ENCODE measurements at places on chromosomes 5 and 9.

- no peak for DNase-seq
These were observed 68.3 kb downstream of the ADAMTS2 start for GRCh38 chr5:179276838-179277395.

DNA sequence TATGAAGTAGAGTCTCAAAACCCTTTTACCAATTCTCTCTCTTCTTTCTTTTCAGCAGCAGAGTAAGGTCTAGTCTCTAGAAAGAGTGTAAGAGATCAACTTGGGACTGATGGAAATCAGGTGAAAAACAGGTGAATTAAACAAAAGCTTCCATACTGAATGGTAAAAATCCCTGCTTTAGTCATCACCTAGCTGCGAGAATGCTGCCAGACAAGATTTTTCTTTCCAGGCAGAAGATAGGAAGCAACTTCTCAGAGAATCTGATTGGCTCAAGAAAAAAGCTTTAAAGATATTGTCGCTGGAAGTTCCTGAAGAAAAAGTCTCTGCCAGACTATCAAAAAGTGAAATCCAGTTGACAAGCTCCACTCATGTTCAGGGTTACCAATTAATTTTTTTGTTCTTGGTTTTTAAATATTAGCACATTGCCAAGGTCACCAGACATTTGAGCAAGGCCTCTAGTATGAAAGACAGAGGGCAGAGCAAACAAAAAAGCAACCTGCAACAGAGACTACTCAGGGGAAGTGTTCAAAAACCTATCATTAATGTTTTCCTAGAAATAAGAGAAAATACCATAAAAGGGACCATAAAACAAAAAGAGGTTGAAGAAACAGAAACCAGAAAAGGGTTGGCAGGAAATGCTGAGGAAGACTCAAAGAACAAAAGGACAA is 9.3 kb downstream of the CDO1 start:
- DNase-seq: no peak

DNA sequence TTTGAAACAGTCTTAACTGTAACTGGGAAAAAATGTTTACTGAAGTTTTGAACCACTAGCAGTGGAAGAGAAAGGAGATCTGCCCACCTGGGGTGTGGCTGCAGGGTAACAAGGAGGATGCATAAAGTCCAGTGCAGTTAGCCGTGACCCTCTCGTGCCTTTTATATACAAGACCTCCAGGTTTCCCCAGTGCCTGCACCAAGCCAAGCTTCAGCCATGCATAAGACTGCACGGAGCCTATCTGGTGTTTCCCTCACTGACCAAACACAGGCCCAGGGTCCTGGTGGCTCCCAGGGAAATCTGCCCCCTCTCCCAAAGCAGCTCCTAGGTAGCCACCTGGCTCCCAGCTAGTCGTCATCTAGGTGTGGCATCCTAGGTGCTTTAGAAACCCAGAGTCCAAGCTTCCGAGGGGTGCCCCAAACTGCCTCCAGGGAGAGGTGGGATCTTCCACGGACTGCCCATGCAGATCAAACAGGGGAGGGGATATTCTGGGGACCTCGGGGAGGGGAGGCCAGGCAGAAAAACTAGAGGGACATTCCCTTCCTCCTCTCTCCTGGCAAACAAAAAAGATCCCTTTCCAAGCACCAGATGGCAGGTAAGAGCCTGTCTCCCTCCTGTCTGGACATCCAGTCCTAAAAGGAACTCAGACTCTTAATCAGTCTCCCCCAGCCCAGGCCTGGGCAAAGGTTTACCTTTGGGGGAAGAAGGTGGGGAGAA is 2.7 kb downstream of the SHB start:
- no peak for DNase-seq

GRCh38 chr5:120808606-120809005 is 344.5 kb downstream of the PRR16 start:
- DNase-seq: no peak

DNA sequence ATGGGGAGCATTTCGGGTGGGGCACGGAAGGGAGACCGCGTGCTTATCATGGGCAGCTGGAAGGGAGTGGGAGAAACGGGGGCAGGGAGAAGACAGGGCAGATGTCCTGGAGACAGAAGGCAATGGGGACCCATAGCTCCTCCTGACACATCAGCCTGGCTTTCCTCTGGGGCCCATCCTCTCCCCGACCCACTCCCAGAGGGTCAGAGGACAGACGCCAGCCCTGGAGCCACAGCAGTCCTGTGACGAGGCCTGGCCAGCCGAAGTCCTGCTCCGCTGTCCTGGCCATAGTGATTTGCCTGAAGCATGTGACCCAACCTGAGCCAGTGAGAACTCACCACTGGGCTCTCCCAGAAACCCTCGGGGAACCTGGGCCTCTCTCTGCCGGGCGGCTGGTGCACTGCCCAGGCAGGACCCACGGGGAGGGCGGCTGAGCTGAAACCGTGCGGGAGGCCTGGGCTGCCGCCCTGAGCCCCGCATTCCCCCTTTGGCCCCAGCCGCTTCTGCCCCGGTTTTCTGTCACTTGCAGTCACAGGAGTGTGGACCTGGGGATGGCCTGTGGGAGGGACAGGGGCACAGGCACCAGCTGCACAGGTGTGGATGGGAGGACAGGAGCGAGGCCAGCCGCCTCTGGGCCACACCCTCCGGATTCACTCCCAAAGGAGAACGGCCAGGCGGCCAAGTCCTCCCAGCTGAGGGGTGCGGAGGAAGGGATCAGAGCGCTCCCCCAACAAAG is 19.8 kb downstream of the ADAMTS2 start:
- DNase-seq: no peak

- DNase-seq: no peak
These were observed 96.5 kb downstream of the SMIM23 start for GRCh38 chr5:171882118-171882517.

DNA sequence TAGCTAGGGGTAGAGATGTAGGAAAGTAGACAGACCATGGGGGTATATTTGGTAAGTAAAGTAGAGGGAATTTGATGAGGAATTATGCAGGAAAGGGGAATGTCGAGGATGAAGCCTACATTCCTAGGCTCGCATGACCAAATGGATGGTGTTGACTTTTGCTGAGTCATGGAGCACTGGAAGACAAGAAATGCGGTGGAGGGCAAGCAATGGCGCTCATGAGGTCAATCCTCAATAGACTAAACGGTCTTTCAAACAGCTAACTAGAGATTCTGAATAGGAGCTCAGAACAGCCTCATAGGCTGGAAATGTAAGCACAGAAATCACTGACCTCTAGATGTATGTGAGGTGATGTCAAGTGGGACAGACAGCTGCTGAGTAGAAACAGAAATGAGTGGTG is 50.7 kb upstream of the FST start:
- DNase-seq: no peak

- DNase-seq: no peak
These were observed 14.0 kb downstream of the OLFML2A start for GRCh38 chr9:124790801-124791505.

DNA sequence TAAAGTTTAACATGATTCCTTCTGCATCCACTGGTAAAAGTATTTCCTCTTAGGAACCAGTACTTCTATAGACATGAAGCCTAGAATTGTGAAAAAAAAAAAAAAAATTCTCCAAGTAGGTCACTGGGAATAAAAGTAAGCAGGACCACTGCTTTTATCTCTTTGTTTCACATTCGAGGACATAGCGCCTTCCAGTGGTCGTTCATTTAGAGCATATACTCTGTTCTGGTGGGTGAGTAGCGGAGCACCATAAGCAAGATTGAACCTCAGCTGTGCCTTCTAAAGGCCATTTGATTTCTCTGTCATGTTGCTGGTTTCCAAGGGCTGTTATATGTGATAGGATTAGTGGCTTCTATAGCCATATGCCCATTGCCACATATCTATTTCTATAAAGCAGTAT is 393.1 kb downstream of the TMEM232 start:
- DNase-seq: no peak

- no peak for DNase-seq
These were observed 23.7 kb upstream of the NPR3 start for GRCh38 chr5:32687499-32687831.

DNA sequence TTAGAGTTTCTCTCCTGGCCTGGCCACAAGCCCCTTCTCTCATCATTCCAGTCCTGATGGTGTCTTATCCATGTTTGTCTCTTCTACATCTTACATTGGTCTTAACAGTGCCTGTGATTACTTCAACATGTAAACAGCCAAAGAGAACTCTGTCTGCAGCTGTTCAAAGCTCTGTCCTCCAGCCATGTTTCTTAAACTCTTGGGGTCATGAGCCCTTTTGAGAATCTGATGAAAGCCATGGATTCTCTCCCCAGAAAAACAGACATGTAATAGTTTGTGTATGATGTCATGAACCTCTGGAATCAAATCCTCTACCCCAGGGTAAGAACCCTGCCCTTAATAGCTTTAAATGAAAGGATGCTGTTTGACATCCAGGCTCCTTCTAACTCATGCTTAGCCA is 30.1 kb downstream of the MAMDC2 start:
- DNase-seq: no peak

GRCh38 chr5:52073993-52074689 is 690.9 kb downstream of the ISL1 start:
- no peak for DNase-seq

DNA sequence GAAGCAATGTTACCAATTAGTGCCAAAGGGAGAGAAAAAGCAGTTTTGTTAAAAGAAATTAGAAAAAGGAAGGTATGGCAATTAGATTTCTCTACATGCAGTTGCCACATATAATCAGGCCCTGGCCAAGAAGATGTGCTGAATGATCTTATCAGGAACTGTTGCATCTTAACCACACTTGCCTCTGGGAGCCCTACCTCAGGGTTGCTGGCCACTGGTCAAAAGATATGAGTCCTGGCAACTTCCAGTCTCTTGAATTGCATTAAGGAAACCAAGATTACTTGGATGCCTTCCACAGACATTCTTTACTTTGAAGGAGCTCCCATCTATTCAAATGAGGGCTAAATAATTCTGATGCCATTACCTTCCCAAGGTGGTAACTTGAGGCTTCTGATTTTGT is 60.4 kb downstream of the TNC start:
- no peak for DNase-seq

- no peak for DNase-seq
These were observed 1064.4 kb upstream of the DMAC1 start for GRCh38 chr9:8863886-8864544.

DNA sequence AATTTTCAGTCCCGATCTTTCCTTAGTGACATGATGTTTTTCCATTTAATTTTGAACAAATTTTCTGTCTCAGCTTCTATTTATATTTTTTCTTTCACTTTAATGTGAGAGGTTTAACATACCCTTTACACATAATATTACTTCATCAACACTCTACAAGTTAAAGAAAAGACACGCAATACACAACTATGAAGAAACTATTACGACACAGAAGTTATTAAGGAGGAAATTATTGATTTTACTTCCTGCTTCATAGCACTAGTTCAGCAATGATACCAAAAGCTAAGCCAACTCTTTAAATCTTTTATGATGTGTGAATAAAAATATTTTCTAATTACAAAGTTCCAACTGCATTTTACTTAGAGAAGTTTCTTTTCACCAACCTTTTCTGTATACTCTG is 432.3 kb upstream of the DAB2 start:
- no peak for DNase-seq

GRCh38 chr5:170361116-170361515 is 28.1 kb downstream of the KCNMB1 start:
- DNase-seq: no peak

- DNase-seq: no peak
These were observed 355.4 kb upstream of the SLC24A2 start for GRCh38 chr9:20144197-20144596.

- no peak for DNase-seq
These were observed 112.5 kb downstream of the RICTOR start for GRCh38 chr5:38961691-38962090.

GRCh38 chr5:150816946-150817345 is 29.4 kb upstream of the IRGM start:
- no peak for DNase-seq

DNA sequence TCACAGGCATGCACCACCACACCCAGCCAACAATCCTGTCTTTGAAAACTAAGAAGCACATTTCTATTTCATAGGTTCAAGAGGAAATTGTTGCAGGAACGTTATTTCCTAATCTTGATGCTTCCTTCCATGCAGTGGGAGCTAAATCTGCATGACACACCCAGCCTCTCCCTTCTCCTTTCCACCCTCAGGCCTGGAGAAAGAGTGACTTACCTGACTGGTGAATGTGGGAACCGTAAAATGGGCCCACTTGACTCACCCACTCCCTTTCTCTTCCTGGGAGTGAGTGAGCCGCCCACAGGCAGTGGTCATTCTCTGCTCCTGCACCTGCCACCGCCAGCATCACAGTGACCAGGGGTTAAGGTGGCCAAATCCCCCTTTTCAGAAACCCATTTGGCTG is 78.2 kb downstream of the C9orf50 start:
- DNase-seq: no peak

DNA sequence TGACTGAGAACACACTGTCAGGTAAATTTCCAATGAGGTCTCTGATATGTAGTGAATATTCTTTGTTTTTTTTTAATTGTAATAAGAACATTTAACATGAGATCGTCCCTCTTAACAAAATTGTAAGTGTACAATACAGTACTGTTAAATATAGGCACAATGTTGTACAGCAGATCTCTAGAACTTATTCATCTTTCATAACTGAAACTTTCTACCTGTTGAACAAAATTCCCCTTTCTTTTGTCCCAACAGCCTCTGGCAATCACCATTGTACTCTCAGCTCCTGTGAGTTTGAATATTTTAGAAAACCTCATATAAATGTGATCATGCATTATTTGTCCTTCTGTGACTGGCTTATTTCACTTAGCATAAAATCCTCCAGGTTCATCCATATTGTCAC is 10.6 kb upstream of the PRLR start:
- no peak for DNase-seq

GRCh38 chr5:60945813-60946187 is 795 bp downstream of the NDUFAF2 start:
- no peak for DNase-seq

- DNase-seq: no peak
These were observed 7.3 kb downstream of the CRHBP start for GRCh38 chr5:76960004-76960625.

- DNase-seq: peak; percentile 54
These were observed 1.8 kb downstream of the PTGER4 start for GRCh38 chr5:40681363-40682153.

DNA sequence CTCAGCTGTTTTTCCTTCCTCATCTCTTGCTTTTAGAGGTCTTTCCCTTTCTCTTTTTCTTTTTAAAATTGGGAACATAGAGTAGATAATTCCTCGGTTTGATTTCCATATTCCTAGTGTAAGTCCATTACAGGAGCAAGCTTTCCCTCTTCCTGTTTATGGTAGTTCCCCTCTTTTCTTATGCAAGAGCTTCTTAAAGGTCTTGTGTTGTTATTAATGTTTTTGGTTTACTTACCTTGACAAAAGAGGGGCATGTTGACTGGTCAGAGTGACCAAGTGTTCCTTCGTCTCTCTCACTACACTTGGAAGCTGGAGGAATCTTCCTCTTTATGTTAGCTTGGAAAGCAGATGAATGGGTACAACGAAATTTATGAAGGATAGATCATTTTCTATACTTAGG is 8.3 kb downstream of the ATG10 start:
- no peak for DNase-seq

- no peak for DNase-seq
These were observed 4.3 kb downstream of the SH3GLB2 start for GRCh38 chr9:129023908-129024233.

DNA sequence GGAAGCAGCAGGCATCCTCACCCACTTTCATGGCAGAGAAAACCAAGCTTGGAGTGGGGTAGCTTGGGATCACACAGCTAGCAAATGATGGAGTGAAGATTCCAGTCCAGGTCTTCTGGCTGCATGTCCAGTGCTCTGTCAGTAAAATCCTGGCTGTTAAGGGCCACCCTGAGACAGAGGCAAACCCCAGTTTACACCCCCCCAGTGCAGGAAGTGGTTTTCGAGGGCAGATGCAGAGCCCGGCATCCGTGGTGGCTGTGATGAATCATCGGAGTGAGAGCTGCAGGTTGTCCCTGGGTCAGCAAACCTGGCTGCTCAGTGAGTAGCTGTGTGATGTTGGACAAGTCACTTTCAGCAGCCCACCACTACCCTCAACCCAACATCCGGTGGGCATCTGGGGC is 115.4 kb downstream of the RGS3 start:
- DNase-seq: peak; percentile 87

All from CD4-positive, alpha-beta T cell treated with Interleukin-2 at 100 ng/mL for 4 hours (primary cell).